Right atrium auricular region (tissue), 2 donors: ENCODE measurements at places on chromosomes 2 and 18. TPM values are rescaled to one million over a fixed set of nuclear protein-coding genes. Genes with fewer than 3 reads are reported as not detected.

The RTP5 gene
- total RNA-seq, result not detected

The FBLN7 gene
- total RNA-seq, result 3.5 TPM

The RETSAT gene
- 34.2 TPM for total RNA-seq

DNA sequence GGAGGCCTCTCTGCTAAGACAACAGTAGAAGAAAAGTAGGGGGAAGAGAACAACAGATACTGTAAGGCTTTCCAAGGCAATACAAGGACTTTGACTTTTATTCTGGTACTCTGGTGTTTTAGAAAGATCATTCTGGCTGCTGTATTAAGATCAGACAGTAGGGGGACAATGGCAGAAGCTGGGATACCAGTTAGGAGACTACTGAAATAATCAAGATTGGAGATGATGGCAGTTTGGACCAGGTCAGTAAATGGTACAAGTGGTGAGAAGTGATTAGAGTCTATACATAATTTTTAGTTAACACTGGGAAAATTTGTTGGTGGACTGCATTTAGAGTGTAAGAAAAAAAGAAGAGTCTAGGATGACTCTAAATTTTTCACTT is 139.7 kb downstream of the ROCK1 start:
- no peak for DNase-seq

DNA sequence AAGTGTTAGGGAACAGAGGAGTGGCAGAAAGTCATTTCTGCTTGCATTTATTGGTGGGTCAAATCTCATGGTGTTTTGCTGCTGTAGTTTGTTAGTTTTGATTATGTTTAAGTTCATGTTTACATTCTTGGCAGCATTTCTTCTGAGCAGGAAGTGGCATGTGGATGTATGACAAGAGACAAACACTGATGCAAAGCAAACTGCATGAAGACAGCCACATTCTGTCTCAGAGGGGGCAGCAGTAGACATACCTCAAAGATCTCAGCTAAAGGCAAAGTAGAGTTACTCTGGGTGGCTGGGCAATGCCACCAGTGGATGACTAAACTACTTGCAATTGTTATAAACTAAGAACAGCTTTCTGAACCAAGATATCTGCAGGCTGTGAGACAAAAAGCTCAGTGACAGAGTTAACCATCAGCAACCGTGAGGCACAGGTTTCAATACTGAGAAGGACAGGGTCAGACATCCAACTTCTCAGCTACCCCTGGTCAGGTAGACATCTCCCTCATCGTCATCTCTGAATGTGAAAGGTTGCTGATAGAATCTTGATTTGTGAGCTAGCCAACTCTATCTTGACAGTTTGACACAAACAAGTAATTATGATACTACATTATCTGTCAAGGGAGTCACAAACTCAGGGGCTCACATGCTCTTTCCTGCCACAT is 16.4 kb downstream of the GALNT3 start:
- no peak for DNase-seq

- no peak for DNase-seq
Measured at GRCh38 chr2:38702413-38702812, 36.5 kb downstream of the GALM start.

- peak; percentile 97 for DNase-seq
Measured at GRCh38 chr2:100562613-100563406, at the start of gene PDCL3. TSS of gene PDCL3 (plus strand) at chr2:100562993. CDS start at chr2:100563068, 75 bp downstream.

DNA sequence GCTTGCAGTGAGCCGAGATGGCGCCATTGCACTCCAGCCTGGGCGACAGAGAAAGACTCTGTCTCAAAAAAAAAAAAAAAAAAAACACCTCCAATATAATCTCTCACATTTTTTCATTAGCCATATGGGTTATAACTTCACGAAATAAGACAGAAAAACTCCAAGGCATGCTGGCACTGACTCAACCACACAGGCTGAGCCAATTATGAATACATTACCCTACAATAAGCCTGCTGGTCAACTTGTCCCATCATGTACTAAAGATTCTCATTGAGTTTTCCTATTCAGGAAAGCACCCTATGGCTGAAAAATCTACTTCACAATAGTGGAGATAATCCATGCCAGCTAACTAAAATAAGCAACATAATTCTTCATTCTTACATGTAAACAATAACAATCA is 12.8 kb upstream of the MAP3K20 start:
- DNase-seq, result no peak
